ENCODE measurements at places on chromosomes 3 and 15. TPM values are rescaled to one million over a fixed set of nuclear protein-coding genes. Genes with fewer than 3 reads are reported as not detected.

HAPLN3 gene
- 2.9 TPM for total RNA-seq

TTLL13 gene
- not detected for total RNA-seq

RBMS3 gene
- 18.1 TPM for total RNA-seq

NTRK3 gene
- 2.2 TPM for total RNA-seq

CCR8 gene
- total RNA-seq, result not detected

DNA sequence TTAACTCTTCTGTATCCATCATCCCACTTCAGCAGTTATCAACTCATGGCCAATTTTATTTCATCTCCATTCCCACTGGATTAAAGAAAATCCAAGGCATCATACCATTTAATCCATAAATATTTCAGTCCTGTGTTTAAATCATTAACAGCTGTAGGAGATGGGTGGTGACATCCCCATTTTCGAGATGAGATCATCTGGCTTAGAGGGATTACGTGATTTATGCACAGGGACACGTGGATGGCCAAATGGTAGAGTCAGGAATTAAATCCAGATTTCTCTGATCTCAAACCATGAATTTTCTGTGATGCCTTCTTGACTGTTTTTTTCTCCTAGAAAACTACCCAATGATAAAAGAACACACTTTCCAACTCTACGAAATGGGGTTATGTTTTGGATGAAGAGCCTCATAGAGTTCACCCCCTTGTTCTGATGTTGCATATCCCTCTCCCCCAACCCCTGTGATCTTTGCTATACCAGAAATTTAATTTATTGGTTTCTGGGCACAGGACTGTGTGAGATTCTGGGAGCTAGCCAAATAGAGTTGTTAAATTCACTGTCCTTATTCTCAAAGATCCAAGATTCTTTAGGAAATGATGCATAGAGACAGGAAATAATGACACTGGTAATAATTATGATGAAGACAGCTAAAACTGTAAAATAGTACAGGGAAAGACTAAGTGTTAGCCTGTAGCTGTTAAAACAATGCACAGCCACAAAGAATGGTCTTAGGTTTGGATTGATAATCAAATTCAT, 7.4 kb downstream of the ZNF589 start:
- H3K4me3 ChIP-seq, result no peak overlapping the region
- DNase-seq, result no peak
- H3K36me3 ChIP-seq, result no peaks in the 10 kb centered on the region
- no peaks in the 10 kb centered on the region for H3K27me3 ChIP-seq
- no peak overlapping the region for H3K27ac ChIP-seq

- no peak for DNase-seq
- no peaks in the 10 kb centered on the region for H3K36me3 ChIP-seq
- H3K4me1 ChIP-seq, result no peaks in the 10 kb centered on the region
- no peak overlapping the region for H3K4me3 ChIP-seq
- no peak overlapping the region for H3K27ac ChIP-seq
Observed at GRCh38 chr3:140128217-140128616, 193.2 kb downstream of the CLSTN2 start.

DNA sequence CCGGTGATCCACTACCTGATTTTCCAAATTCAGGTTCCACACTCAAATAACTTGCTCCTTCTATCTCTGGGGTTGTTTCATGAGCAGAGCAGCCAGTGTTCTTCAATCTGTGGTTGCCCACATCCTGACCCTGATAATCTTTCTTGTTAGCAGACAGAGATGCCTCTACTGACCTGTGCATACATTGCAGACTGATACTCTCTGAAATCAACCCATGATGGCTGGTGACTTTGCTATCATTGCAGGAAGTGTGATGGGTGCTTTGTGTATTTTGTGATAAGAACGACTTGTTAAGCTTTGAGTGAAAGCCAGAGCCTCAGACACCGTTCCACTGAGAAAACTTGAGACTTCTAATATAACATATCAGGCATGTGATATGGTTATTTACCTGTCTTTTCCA, 39.9 kb downstream of the GATM start:
- H3K27me3 ChIP-seq, result no peaks in the 10 kb centered on the region
- no peak overlapping the region for H3K4me3 ChIP-seq
- no peaks in the 10 kb centered on the region for H3K36me3 ChIP-seq
- DNase-seq, result no peak

- no peak overlapping the region for H3K4me3 ChIP-seq
- no peaks in the 10 kb centered on the region for H3K27me3 ChIP-seq
Observed at GRCh38 chr3:10928961-10929471, 63.5 kb upstream of the SLC6A1 start.

- peaks cover 14% of the 10 kb centered on the region for H3K4me1 ChIP-seq
- DNase-seq, result no peak
- no peak overlapping the region for H3K4me3 ChIP-seq
- H3K36me3 ChIP-seq, result no peaks in the 10 kb centered on the region
- no peaks in the 10 kb centered on the region for H3K27me3 ChIP-seq
- no peak overlapping the region for H3K27ac ChIP-seq
Observed at GRCh38 chr3:171757361-171758034, 52.8 kb downstream of the PLD1 start.

DNA sequence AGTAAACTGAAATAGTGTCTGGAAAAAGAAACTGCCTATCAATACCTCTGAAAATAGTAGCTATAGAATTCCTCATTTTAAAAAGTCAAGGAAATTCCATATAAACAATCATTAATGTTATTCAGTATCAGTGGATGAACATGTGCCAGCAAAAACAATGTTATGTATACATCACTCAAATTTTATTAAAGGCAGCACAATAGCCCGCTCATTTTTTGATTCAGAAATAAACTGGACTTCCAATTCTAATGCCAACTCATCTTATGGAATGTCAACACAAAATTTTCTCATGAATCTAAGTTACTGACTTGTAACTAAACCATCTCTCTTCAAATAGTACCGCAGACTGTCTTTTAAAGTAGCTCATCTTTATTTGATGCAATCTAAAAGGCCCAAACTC, 19.0 kb downstream of the THBS1 start:
- no peak for DNase-seq
- peaks cover 44% of the 10 kb centered on the region for H3K4me1 ChIP-seq
- no peaks in the 10 kb centered on the region for H3K36me3 ChIP-seq
- no peak overlapping the region for H3K4me3 ChIP-seq

Measured in transverse colon (tissue), 4 donors.